T-helper 1 cell (primary cell): ENCODE measurements at places on chromosomes 5 and 9.

- DNase-seq, result no peak
Observed at GRCh38 chr5:119402555-119402954, 46.7 kb downstream of the TNFAIP8 start.

DNA sequence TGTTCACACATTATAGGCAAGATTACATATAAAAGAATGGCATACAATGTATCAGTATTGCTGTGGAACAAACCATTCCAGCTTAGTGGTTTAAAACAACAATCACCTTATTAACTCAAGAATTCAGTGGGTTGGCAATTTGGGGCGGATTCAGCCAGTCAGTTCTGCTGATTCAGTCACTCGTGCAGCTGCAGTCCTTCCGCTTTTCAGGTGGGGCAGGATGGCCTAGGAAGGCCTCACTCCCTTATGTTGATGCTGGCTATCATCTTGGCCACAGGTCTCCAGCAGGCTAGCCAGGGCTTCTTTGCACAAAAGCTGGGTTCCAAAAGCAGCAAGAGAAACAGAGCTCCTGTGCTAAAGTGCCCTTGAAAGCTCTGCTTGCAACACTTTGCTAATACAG lies 150.6 kb downstream of the MCTP1 start:
- no peak for DNase-seq

DNA sequence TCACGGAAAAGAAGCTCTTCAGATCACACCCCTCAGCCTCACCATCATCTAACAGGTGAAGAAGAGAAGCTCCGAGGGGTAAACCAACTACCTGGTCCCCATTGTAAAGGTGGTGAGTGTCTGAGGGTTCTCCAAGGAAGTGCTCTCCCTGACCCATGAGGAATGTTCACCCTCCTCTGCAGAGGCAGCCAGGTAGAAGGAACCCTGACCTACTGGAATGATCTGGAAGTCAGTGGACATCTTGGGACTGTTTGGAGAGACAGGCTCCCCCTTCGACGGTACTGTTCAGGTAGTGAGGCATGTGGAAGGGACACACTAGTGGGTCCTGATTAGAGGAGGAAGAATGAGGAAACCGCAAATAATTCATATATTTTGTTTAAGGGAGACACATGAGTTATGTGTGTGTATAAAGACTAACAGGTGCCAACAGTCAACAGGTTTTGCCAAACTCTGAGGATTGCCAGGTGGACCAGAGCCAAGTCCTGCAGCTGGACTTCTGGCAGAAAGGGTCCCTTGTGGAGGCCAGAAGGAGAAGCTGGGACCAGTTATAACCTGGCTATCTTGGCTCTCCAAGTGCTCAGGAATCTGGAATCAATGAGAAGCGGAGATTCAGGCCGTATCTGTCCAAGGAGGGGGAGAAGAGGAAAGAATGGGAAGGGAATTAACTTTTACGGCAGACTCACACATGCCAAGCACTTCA lies 3.0 kb upstream of the ZBTB34 start:
- no peak for DNase-seq

DNA sequence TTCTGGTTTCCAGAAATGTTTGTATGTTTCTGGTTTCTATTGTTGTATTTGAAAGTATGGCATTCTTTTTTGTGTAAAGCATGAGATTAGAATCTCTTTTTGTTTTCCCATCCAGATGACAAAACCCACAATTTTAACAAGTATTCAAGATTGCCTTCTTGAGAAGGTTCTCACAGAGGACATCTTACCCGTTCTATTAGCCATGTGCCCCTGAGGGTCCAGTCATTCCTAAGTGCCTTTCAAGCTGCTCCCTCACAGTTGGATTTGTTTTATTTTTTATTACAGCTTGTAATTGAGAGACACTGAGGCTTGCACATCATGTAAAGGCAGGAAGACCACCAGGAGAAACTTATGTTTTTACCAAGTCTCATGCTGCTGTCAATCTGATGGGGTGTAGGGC lies 19.3 kb upstream of the LOX start:
- DNase-seq, result no peak

DNA sequence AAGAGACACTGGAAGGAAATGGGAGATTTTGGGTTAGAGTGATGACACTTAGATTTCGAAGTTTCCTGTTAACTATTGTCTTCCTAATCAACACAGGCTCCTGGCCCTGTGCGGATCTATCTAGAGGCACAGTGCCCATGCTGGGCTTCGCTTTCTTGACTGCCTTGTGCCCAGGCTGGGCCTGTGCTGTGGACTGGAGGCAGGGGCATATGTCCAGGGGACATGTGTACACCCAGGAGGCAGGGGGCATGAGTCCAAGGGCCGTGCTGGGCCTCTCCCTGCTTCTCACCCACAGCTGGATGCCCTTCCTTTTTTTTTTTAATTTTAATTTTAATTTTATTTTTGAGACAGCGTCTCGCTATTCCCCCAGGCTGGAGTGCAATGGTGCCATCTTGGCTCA lies 37.6 kb downstream of the EHMT1 start:
- no peak for DNase-seq
